ENCODE measurements at places on chromosomes 4 and X. TPM values are rescaled to one million over a fixed set of nuclear protein-coding genes. Genes with fewer than 3 reads are reported as not detected.
A peak's percentile ranks its signal among the peaks of the same experiment; 100 is the strongest.

- peak; percentile 82 for DNase-seq
Observed at GRCh38 chr4:128358231-128358912, 70.8 kb upstream of the PGRMC2 start.

Gene ERCC6L
- total RNA-seq: 26.1 TPM

DNA sequence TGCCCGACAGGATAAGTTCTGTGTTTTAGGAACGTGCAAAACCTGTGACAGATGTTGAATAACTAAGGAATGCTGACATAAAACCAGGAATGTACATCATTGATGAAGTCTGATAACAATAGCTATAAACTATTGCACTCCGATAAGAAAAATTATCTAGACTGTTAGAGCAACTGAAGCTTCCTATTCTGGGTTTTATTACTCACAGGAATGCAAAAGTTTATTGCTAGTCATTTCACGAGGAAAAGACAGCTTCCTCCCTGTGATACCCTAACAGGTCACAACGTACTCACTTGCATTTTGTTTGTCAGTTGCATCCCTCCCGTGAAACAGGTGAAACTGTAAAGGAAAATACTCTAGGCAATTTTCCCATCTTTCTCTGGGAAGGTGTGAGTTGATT is 65.9 kb downstream of the CLDN22 start:
- no peak for DNase-seq

DNA sequence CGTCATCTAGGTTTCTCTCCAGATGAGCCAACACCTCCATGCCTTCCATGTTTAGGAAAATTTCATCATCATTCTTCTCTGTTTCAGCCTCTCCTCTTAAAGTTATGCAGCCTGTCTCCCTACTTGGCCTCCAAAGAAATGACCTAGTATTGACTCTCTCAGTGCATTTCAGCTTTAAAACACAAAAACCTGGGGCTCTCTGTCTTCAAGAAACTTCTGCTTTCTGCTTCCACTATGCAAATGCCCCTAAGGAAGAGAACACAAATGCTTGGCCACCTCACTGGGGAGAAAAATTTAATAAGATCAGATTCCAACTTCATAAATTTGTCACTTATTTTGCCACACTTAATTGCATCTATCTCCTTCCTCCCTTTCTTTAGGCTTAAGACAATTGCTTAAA is 93.3 kb downstream of the GPRIN3 start:
- no peak for DNase-seq

DNA sequence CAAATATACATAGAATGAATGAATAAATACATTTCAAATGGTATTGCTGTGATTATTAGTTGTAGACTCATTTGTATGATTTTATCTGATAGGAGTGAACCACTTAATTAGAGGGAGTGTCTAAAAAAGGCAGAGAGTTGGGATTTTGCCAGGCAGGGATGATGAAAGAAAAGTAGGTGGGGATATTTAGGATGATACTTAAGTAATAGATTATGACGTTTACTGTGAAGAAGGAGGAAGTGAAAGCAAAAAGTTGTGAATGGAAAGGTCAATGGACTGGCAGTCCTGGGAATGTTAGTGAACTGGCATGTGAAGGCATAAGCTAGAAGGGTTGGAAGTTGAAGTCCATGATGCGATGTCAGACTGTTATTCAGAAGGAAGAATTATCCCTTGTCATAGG is 917.1 kb downstream of the RAPGEF2 start:
- no peak for DNase-seq

Gene ALG13
- 26.9 TPM for total RNA-seq

- DNase-seq: no peak
Observed at GRCh38 chrX:9619581-9619980, 146.1 kb downstream of the GPR143 start.

Gene ENPEP
- 0.15 TPM for total RNA-seq

Gene OPHN1
- total RNA-seq: 3.0 TPM

DNA sequence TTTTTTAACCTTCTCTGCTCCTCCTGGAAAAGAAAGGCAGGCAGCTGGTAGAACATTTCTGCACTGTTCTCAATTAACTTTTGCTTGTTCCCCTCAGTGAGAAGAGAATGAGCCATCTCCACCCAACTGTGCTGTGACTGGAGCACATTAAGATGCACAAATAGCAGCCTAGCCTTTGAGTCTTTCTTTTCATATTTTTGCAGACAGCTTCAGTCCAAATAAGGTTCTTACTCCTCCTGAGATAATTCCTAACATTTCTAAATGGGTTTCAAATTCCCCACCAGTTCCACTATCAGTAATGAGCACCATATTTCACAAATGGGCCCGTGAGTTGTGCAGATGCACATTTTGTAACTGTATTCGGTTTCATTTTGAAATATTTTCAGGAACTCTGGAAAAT is 118.6 kb downstream of the SPCS3 start:
- no peak for DNase-seq

DNA sequence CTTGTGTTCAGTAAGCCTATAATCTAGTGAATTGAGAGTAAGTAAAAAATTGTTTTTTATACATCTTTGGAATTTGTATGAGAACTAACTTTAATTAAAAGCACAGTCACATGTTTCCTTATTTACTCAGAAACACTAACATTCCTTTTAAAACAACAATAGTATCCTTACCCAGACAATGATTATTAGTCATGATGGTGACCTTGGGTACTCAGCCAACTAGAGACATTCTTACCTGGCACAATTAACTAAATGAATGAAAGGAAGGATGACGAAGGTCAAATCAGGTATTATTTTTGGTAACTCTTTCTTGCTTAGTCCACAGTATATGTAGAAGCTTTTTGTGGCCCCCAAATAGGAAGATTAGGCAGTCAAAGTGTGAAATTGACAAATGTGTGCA is 901.0 kb downstream of the FAT4 start:
- DNase-seq: no peak

Gene GAGE12D
- not detected for total RNA-seq

DNA sequence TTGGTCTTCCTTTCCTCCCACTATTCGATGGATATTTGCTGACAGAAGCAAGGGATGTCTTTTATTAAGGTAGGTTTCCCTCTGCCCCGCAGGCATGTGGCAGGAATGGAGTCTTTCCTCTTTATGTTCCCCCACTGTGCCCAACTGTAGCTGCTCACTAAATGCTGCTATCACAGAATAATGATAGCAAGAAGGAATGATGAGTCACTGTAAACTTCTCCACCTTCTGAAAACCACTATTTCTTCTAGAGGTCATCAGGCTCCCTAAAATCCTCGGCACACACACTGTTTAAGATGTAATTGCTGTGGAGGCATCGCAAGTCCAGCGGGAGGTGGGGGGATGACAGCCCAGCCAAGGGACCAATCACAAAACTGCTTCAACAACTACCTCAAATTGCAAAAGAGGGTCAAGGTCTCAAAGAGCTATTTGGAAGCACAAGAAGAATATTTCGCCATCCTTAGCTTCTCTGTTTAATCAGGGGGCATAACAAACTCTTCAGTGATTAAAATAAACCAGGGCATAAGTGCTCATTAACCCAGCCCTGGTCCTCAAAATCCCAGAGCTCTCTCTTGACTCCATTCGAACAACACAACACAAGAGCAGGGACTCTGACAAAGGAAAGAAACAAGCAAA is 13.9 kb downstream of the QDPR start:
- no peak for DNase-seq

DNA sequence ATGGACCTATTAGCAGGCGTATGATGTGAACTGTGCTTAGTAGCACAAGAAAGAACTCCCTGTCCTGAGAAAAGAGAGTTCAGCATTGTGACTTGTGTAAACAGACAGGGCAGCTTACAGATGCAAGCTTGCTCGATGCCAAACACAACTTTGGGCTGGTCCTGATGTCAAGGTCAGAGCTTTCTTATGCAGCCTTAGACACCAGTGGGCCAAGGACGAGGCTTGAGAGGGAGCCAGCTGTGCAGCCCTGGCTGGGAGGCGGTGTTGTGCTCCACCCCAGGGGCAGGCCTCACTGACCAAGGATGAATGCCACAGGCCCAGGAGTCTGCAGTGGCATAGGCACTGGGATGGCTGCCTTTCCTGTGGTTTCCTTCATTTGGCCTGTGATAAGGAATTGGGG is 35.4 kb downstream of the JADE1 start:
- DNase-seq: no peak

GRCh38 chr4:24146127-24146526 is 256.3 kb upstream of the PPARGC1A start:
- DNase-seq: no peak

Gene KLB
- not detected for total RNA-seq

GRCh38 chr4:53161787-53162433 is 204.0 kb downstream of the SCFD2 start:
- DNase-seq: no peak

Gene SSX2
- not detected for total RNA-seq

- DNase-seq: peak; percentile 60
Observed at GRCh38 chr4:87559090-87559837, 30.1 kb upstream of the SPARCL1 start.

- no peak for DNase-seq
Observed at GRCh38 chr4:94407846-94408245, 43.9 kb upstream of the PDLIM5 start.

Gene CLTRN
- 2.8 TPM for total RNA-seq

Gene DCAF8L2
- 0.17 TPM for total RNA-seq

All from M059J (cell line).